GM23338 (cell line): ENCODE measurements at places on chromosomes 3 and 15. TPM values are rescaled to one million over a fixed set of nuclear protein-coding genes. Genes with fewer than 3 reads are reported as not detected.

Gene SGO1
- total RNA-seq: 31.8 and 33.0 TPM in 2 replicates

- no peak for DNase-seq
Measured at GRCh38 chr15:70055601-70056051, 42.1 kb downstream of the TLE3 start.

- no peak for DNase-seq
Measured at GRCh38 chr3:31253782-31254181, 278.9 kb upstream of the STT3B start.

DNA sequence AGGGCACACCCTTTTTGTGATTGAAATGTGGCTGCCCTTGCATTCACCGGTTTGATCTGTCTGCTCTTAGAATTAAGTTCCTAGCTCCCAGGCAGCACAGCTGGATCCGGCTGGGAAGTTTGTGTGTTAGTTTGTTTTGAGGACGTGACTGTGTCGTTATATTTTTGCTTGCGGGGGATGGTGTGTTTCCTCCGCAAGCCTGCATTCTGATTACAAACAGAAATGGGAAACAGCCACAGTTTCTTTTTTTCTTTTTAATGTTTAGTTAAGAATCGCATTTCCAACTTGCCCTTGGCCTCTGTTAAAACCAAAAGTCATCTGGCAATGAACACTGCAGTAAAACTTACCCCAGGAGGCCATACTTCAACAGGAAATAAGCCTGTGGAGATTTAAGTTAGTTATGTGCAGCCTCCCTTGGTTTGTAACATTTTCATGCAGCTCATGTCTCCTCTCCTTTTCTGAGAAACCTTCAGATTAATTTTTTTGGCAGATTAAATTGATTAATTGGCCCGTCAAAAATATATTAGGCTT is 888 bp downstream of the TMOD3 start:
- DNase-seq: peak; percentile 80

DNA sequence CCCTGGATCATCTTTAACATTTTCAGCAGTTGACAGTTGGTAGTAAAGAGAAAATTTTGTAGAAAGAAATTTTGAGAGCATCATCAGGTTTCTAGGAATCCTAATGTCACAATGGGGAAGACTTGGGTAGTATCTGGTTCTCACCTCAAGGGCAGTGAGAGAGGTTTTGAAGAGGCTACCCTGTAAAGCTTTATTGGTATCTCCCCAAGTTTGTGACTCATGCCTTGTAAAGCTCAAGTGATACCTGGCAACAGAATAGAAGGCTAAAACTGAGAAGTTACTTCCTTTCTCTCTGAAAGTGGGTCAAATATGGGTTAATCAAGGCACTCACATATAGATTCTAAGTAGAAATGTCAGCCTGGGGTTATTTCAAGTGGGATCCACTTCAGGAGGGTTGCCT is 196.4 kb downstream of the SUCNR1 start:
- DNase-seq: no peak

GRCh38 chr3:151234825-151235224 is 31.8 kb upstream of the GPR171 start:
- DNase-seq: no peak
